ENCODE measurements at places on chromosomes 2 and 18.

DNA sequence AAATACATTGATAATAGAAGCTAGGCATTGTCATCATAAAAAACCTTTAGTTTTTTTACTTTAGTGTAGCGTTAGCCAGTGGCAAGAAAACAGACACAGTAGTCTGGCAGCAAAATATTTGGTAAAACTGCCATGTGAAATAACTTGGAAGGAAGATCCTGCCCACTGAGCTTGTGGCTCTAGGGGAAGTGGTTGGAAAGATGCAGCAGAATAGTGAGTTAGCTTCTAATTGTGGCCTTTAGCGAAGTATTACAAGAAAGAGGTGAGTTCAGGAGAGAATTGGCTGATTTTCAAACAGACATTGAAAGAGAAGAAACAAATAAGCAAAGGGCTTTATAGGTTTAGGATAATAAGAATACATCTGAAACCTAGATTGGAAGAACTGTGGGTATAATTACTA lies 1887.8 kb upstream of the CELF4 start:
- no peak for DNase-seq

GRCh38 chr2:158079672-158080071 lies 22.0 kb upstream of the UPP2 start:
- no peak for DNase-seq

- no peak for DNase-seq
These were observed 193.2 kb downstream of the CCDC85A start for GRCh38 chr2:56376699-56377665.

- no peak for DNase-seq
These were observed 1.0 kb upstream of the TCF4 start for GRCh38 chr18:55588870-55589595.

DNA sequence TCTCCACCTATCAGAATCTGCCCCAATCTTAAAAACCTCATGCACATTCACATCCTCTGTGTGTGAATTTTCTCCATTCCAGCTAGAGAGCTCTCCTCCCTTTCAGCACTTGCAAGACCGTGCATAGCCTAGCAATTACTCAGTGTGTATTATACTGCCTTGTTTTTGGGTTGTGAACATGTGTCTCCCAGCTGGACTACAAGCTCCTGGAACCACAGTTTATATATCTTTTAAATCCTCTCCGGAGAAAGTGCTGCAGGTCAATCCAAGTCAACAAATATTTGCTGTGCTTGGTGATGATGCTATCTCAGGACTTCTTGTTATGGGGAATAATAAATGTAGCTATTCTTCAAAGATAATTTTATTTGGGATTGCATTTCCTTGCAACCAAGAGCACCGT lies 58.2 kb upstream of the MEX3C start:
- DNase-seq: no peak

DNA sequence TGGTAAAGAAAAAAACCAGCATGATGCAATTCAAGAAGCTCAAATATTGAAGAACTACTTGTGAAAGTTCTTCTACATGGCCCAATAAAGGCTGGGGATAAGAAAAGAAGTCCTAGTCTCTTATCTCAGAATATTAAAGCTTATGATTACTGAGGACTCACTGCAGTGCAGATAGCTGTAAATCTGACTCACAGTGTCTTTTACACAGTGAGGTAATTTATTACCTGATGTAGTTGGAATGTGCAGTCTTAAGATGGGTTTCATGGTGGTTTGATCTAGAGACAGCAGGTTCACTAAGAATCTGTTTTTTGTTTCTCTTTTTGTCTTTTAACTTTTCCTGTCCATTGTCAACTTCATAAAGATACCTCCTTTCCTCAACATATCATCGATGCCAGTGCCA lies 484.0 kb upstream of the MAP2 start:
- DNase-seq: no peak

- no peak for DNase-seq
These were observed 93.4 kb upstream of the MSH2 start for GRCh38 chr2:47309472-47309951.

DNA sequence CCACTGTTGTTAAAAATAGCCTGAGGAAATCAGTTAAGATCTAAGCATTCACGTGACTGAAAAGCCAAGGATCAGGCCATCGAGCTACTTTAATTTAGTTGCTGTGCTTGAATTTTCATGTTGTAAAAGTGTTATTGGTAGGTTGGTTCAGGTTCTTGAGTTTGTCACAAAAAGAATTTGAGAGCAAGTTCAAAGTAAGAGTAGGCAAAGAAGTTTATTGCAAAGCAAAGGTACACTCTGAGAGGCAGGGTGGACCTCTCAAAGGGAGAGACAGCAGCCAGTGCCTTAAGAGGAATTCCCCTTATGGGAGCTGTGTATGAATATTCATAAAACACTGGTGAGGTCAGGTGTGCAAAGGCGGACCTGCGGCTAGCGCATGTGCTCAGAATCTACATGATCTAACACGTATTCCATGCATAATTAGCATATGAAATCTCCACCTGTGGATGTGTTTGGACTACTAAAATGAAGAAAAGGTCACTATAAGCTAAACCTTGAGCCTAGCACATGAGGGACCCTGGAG lies 236.5 kb downstream of the NDUFA10 start:
- DNase-seq: no peak

- DNase-seq: no peak
These were observed 54.8 kb downstream of the SEMA4F start for GRCh38 chr2:74708883-74709282.

- no peak for DNase-seq
These were observed 4.1 kb downstream of the RAPGEF4 start for GRCh38 chr2:172739661-172740266.

DNA sequence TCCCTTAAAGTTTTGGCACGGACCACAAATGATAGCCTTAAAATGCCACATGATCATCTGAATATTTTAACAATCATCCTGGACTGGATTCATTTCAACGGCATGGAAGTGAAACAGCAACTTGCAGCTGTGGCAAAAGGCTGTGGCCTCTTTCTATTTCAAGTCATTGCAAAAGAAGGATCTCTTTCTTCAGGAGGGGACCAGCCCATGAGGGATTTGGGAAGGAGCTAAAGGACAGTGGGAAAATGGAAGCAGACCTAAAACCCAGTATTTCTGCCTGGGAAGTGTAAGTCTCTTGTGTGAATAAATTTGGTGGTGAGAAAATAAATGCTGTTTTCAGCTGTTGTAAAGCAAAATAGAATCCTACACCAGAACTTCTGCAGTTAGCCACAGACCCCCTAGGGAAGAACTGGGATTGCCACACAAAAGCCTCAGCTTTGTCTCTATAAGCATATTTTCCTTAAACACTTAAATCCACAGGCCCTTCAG lies 107.3 kb upstream of the ZFP36L2 start:
- no peak for DNase-seq

DNA sequence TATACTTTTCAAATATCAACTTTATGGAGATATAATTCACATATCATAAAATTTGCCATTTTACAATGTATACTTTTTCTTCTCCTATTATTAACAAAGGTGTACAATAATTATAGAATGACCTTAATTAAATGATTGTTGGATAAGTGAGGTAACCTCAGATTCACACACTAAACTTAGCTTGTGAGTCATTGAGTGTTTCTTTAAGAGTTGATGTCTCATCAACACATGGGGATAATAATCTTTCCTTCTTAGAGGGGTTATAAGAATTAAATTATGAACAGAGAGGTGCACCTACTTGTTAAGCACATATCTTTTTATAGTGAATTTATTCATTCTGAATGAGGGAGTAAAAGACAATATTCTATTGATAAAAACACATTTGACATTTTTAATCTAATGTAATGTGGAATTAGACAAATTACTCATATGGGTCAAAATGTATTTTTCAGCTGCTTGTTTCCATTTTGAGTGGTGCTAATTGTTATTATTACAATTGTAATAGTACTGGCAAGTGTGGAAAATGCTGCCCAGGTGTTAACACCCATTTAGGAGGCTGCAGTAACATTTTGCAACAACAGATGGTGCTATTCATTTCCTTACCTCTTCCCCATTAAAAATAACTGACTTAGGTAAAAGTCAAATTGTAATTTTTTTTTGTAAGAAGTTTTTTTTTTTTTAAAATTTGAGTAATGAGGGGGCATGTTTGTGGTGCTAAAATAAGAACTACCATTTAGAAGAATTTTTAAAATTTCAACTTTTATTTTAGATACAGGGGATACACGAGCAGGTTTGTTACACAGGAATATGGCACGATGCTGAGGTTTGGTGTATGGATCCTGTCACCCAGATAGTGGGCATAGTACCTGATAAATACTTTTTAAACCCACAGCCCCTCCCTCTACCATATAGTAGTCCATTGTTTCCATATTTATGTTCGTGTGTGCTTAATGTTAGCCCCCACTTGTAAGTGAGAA lies 32.1 kb upstream of the DYNAP start:
- no peak for DNase-seq

DNA sequence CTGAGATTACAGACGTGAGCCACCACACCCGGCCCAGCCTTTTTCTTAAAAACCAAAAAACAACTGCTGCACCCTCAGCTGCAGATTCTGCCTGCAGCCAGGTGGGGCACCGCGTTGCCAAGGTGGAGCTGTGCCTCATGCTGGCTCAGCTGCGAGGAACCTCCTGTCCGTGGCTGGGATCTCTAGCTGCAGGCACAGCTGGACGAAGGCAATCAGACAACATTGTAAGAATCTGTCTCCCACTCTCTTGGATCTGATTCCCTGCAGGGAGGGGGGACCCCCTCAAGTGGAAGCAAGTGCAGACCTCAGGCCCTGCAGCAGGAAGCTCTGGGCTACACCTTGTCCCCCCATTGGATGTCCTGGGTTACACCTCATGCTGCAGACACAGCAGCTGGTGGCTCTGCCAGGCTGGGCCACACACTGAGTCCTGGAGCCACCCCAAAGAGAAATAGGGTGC lies 24.1 kb downstream of the CIDEA start:
- DNase-seq: no peak

DNA sequence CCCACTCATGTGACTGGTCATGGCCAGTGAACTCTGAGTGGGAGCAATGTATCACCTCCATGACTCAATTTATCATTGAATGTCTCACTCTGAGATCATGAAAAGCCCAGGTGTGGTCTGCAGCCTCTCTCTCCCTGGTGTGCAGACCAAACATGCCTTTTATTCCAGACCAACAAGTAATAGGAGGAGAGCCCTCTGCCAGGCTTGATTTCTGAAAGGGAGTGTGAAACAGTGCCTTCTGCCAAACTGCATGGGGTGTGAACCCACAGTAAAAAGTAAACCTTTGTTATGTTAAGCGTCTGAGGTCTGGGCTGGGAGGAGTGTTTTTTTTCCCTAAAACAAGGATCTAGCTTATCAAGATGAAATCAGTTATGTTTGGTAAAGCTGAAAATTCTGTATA lies 601.2 kb downstream of the ADCYAP1 start:
- no peak for DNase-seq

DNA sequence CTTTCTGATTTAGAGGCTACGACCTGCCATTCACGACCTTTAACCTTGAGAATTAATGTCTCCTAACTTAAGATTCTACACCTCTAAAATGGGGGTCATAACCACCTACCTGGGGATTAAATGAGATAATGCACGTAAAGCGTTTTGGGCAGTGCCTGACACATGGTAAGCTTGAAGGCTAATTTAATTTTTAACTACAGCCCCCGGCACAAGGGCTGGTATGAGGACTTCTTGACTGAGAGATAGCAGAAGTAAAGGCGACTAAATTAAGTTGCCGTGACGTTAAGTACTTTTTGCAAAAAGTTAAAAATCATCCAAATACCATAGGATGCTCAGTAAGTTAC lies 549 bp downstream of the MRPL35 start:
- DNase-seq: no peak

DNA sequence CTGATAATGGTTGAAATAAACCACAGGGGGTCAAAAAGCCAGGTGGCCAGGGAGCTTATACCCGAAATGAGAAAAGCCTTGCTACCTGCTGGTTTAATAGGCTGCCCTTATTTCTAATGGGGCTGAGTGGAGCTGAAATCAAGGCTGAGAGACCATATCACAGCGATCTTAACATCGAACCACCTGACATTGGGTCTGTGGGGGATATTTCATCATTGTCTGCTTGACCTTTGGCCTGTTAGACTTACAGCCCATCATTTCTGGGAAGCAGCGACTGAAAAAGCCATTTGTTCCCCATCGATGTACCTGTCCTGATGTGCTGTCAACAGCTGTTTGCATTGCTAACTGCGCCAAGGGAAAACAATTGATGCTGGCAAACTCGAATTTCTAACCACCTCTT lies 199.7 kb upstream of the SLC14A2 start:
- no peak for DNase-seq

GRCh38 chr2:79630060-79630459 lies 117.2 kb downstream of the CTNNA2 start:
- no peak for DNase-seq

DNA sequence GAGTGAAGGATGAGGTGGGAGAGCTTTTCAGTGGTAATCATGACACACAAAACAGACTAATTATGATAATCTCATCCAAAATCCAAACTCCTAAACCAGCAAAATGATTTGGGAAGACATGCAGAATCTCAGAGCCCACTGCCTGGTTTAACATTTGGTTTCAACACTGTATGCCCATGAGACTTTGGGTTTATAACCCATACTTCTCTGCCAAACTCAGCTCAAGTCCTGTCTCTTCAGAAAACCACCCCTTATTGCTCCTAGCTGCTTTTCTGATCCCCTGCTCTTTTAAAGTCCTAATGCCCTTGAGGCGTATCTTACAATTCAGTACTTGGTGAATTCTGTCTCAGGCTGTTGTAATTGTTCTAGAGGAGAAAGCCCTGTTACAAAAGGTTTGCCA lies 593.0 kb upstream of the ID2 start:
- DNase-seq: no peak

DNA sequence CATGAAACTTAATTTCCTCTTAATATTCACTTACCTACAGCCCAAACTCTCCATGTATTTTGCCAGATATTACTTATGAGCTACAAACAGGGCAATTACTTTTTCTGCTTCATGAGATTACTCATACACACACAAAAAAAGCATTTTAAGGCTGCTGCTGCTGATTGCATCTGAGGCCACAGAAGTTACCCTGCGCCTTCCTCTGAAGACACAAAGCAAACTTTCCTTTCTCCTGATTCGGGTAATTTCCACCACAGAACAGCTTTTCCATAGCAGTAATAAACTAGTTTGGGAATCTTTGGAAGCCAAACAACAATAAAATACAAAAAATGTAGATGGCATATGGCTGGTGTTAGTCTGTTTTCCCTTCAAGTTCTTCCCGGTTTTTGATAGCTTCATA lies 6.2 kb downstream of the TTC32 start:
- no peak for DNase-seq

- DNase-seq: no peak
These were observed 1.5 kb downstream of the RPRM start for GRCh38 chr2:153476816-153477635.

DNA sequence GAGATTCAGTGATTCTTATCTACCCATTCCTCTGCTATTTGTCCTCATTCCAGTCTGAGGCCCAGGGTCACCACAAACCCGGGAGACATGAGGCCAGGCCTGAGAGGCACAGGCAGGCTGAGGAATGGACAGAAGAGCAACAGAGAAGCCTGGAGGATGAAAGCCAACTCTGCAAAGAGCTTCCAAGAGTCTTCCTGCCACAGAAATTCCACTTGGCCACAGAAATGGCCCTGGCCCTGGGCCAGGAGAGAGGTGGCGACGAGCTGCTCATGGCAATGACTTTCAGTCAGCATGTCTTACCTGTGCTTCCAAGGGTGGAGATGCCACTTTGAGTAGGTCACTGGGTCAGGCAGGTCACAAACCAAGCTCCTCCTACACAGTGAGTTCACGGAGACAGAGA lies 155.3 kb upstream of the PKDCC start:
- DNase-seq: no peak

GRCh38 chr2:46865181-46865970 lies 50.2 kb downstream of the MCFD2 start:
- no peak for DNase-seq

All from stimulated activated CD4-positive, alpha-beta T cell treated with anti-CD3 and anti-CD28 coated beads, TNF-alpha, amount 100 ng/mL, for 4 hours (primary cell).